Right kidney (tissue), 9 donors: ENCODE measurements at places on chromosomes 5 and 9.

GRCh38 chr5:179906294-179906794, 1.4 kb downstream of the TBC1D9B start:
- DNase-seq: no peak

- DNase-seq: no peak
Measured at GRCh38 chr5:125698420-125698819, 724.8 kb upstream of the GRAMD2B start.

- DNase-seq: no peak
Measured at GRCh38 chr5:174493530-174493929, 230.9 kb upstream of the MSX2 start.

DNA sequence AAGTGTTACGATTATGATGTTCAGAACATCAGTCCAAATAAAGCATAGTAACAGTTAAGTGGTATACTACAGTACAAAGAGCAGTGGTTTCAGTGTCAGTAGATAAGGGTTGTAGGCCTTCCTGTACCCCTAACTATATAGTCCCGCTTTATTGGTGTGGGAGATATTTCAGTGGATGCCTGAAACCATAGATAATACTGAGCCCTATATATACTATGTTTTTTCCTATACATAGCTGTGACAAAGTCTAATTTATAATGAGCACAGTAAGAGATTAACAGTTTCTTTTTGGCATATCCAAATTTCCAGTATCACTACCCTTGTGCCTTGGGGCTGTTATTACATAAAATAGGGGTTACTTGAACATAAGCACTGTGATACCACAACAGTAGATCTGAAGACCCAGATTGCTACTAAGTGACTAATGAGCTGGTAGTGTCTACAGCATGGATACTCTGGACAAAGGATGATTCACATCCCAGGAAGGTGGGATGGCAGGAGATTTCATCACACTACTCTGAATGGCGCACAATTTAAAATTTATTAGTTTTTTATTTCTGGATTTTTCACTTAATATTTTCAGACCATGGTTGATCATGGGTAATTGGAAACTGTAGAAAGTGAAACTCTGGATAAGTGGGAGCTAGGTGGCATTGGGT, 119.3 kb downstream of the RPS23 start:
- DNase-seq: no peak

DNA sequence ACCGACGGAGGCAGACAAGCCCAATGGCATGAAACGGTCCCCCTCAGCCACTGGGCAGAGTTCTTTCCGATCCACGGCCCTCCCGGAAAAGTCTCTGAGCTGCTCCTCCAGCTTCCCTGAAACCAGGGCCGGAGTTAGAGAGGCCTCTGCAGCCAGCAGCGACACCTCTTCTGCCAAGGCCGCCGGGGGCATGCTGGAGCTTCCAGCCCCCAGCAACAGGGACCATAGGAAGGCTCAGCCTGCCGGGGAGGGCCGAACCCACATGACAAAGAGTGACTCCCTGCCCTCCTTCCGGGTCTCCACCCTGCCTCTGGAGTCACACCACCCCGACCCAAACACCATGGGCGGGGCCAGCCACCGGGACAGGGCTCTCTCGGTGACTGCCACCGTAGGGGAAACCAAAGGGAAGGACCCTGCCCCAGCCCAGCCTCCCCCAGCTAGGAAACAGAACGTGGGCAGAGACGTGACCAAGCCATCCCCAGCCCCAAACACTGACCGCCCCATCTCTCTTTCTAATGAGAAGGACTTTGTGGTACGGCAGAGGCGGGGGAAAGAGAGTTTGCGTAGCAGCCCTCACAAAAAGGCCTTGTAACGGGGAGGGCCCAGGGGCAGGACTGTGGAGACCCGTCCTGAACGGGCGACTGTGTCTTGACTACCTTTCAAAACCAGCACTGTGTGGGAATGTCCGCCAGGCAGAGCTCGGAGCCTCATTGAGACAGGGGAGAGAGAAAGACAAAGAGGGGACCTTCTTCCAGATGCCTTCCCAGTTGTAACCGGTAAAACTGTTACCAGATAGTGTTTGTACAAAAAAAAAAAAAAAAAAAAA, 29.9 kb downstream of the CD180 start:
- peak; percentile 86 for DNase-seq

GRCh38 chr9:79329861-79330260, 241.9 kb upstream of the TLE4 start:
- DNase-seq: no peak

DNA sequence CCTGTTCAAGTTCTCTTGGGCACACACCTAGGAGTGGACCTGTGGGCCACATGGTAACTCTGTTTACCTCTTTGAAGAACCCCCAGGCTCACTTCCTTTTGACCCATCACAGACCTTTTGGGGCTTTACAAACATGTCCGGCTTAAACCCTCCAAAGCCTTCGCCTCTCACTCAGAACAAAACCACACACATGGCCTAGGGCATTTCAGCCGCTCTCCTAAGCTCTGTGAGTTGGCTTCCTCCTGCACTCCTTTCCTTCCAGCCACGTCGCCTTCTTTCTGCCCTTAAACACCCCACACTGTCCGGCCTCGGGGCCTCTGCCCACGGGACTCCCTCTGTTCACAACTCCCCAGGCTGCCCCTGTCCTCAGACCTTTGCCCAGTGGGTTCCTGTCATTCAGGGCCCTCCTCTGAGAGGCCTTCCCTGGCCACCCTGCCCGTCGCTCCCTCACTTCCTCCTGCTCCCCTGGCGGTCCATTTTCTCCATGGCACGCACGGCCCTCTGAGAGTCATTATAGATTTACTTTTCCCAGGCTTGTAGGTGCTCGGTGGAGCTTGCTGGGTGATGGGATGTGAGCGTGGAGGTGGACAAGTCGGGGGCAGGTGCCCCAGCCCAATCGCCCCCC, 1.9 kb downstream of the DOK3 start:
- no peak for DNase-seq

- DNase-seq: no peak
Measured at GRCh38 chr5:43225649-43226245, 33.7 kb downstream of the NIM1K start.

DNA sequence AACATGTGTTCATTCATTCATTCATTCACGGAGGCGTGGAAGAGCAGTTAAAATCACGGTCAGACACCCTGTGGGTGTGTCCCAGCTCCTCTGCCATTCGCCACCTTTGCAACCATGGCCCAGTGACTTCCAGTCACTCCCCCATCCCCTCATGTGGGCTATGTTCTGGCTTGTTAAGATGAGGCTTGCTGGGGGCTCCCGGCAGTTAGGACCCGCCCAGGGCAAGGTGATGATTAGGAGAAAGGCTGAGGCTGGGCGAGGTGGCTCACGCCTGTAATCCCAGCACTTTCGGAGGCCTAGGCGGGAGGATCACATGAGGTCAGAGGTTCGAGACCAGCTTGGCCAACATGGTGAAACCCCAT, 24.9 kb upstream of the PTGES start:
- DNase-seq: no peak

- DNase-seq: no peak
Measured at GRCh38 chr5:129691220-129691619, 56.7 kb upstream of the MINAR2 start.

DNA sequence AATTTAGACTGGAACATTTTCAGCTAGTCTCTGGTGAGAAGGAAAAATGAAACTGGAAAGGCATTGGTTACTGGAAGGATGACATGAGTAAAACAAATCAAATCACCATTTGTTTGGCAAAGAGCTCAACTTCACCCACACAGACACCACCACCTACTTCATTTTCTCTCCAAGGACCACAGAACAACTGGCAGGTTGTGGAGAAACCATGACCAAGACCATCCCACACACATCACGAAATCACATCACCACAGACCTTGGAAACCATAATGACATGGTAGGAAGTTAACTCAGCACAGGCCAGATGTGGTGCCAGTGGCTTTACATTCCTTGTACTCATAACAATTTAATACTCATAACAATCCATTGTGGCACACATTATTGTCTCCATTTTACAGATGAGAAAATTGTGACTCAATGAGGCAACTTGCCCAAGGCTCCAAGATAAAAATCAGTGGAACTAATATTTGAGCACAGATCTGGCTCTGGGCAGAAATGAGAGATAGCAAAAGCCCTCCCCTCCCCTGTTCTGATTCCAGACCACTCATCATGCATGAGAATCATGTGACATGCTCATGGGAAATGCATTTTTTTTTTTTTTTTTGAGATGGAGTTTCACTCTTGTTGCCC, 7.5 kb downstream of the OR1K1 start:
- DNase-seq: no peak

DNA sequence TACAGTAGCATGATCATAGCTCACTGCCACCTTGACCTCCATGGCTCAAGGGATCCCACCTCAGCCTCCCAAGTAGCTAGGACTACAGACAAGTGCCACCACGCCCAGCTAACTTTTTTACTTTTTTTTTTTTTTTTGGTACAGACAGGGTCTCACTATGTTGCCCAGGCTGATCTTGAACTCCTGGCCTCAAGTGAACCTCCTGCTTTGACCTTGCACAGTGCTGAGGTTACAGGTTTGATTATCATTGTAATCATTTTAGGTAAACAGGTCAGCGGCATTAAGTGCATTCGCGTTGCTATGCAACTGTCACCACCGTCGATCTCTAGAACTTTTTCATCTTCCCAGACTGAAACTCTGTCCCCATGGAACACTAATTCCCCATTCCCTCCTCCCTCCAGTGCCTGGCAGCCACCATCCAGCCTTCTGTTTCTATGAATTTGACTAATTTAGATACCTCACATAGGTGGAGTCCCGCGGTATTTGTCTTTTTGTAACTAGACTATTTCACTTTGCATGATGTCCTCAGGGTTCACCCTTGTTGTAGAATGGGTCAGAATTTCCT, 5.8 kb upstream of the CARD19 start:
- no peak for DNase-seq

DNA sequence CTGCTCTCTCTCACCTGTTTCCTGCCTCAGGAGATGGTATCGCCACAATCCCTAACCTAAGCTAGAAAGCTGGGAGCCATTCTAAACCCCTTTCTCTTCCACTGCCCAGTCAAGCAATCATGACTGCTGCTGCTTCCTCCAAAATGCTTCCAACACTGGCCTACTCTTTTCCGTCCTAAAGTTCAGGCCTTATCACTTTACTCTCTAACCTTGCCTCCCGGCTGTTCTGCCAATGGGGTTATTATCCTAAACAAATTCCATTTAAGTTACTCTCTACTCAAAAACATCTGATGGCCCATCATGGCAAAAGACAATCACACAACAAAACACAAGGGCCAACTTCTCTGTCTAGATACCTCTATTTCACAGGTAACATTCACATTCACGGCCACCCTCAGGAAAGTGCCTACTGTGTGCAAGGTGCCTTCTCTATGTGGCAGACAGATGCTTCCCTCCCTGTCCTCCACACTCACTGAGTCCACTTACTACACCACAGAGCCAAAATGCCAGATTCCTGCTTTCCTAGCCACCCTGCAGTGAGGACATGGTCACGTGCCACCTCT, 168.0 kb downstream of the CDK5RAP2 start:
- no peak for DNase-seq

- no peak for DNase-seq
Measured at GRCh38 chr5:135242021-135242865, 156.8 kb downstream of the MACROH2A1 start.

- DNase-seq: no peak
Measured at GRCh38 chr5:39063037-39063436, 11.2 kb downstream of the RICTOR start.

DNA sequence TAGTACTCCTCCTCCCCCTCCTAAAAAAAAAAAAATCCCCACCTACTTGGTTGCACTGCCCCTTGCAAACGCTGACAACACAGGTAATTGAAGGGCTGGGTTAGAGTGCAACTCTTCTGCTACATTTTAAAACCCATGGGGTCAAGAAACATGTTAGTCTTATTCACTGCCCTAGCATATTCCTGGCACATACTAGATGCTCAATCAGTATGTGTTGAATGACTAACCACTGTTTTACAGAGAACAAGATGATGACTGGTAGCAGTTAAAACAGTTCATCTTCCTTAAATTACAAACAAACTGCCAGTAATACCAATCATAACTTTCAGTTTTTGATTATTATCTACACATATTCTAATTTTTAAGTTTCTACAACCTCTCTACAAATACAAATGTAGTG, 124.4 kb downstream of the NFIB start:
- DNase-seq: no peak

GRCh38 chr9:76868897-76869296, 37.0 kb downstream of the PRUNE2 start:
- peak; percentile 22 for DNase-seq

GRCh38 chr9:124242331-124243194, 15.2 kb upstream of the NEK6 start:
- peak; percentile 87 for DNase-seq

DNA sequence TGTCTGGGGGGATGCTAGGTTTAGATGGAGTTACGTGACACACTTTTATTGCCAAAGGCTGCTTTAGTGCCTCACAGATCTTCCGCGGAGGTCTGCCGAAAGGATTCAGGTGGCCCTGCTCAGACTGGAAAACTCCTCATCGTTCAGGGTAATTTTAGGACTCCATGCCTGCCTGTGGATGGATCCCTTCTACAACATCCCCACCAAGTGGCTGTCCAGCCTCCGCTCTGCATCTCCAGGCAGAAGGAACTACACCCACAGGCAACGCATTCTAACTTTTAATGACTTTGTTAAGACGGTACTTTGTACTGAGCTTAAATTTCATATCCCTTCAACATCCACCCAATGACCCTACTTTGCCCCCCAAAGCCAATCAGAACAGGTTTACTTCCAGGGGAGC, 29.4 kb downstream of the ATPSCKMT start:
- DNase-seq: no peak

DNA sequence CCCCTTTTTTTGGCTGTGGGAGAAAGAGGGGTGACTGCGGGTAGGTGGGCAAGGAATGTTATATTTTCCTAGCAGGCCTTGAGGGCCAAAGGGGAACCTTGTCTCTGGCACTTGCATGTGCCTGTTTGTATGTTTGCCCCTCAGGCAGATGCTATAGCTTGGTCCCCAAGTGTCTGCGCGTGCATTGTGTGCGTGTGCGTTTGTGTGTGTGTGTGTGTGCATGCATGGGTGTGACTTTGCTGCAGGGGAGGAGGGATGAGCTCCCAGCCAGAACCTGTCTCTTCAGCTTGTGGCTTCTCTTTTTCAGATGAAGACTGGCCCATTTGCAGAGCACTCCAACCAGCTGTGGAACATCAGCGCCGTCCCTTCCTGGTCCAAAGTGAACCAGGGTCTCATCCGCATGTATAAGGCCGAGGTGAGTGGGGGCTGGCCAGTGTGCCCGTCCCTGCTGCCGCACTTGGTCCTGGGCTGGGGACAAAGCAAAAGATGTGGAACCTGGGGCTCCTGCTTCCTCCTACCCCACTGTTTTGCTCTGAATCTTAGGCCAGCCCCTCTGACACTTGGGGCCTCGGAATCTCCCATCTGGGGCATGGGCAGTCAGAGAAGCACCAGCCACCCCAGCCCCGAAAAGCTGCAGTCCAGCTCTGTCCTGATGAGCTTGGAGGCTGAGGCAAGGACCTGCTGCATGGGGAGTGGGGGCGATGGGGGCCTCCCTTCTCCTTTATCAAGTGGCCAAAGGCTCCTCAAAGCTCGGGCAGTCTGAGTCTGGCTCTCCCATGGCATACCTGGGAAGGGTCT, 31.1 kb downstream of the PTPA start:
- no peak for DNase-seq

- DNase-seq: no peak
Measured at GRCh38 chr5:78758169-78758839, 109.7 kb upstream of the LHFPL2 start.
